ENCODE measurements at places on chromosomes 6 and 20. TPM values are rescaled to one million over a fixed set of nuclear protein-coding genes. Genes with fewer than 3 reads are reported as not detected.

GRCh38 chr20:46367967-46368901, 38.2 kb downstream of the ELMO2 start:
- no peak for DNase-seq

DNA sequence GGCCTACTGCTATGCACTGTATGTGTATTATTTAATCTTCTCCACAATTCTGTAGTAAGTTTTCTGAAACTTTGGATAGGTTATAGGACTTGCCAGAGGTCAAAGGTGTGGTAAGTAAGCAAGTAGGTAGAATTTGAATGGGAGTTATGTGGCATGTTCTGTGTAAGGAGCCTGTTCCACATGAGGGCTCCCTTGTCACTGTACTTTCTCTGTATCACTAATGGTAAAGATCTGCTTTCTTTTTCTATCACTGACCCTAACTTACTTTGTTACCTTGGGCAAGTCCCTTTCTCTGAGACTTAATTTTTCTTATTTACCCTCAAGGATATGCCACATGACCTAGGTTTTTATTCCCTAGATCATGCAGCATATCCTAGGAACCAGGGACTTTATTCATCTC, 50.3 kb downstream of the EIF2S2 start:
- DNase-seq = no peak

GRCh38 chr20:32091888-32092346, 17.6 kb upstream of the TM9SF4 start:
- peak; percentile 90 for DNase-seq

- no peak for DNase-seq
Observed at GRCh38 chr20:34744847-34745246, 40.7 kb downstream of the TP53INP2 start.

DNA sequence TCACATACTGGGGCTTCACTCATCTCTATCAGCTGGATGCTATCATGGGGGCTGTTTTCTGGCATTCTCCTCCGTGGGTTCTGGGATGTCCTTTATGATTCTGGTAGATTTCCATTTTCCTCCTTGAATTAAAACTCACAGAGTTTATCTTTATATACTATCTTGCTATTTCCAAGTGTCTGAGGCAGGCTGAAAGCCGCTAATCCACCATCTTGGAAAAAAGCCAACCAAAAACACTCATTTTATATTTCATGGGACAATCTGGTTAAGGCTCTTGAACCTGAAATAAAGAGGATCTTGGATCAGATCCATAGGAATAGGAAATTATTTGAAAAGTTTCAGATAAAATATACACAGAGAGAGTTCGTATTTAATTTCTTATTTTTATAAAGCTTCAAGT, 86.0 kb downstream of the AFG1L start:
- DNase-seq = no peak

Gene CDYL
- total RNA-seq = 85.5 TPM

Gene SAMD3
- 0.26 TPM for total RNA-seq
